Cortex of kidney (tissue), 1 donor: ENCODE measurements at places on chromosomes 1 and 21.

- no peak for DNase-seq
These were observed 72.8 kb downstream of the CAMK2N1 start for GRCh38 chr1:20413136-20413775.

GRCh38 chr1:232596666-232597303 lies 33.1 kb downstream of the SIPA1L2 start:
- DNase-seq, result no peak

GRCh38 chr1:119001181-119002027 lies 13.3 kb upstream of the TBX15 start:
- no peak for DNase-seq

DNA sequence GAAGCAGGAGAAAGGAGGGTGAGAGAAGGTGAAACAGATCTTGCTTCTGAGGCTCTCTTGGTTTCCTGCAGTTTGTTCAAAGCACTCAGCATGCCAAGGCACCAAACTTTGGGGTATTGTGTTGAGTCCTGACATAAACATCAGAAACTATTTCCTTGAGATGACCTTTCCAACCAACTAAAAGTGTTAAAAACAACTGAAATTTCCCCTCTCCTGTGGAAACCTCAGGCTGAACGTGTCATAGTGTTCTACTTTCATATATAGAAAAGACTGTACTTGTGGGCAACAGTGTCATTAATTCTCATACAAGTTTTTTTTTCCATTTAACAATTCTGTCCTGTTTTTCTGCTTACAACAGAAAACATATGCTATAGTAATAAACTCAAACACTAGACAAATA lies 6.3 kb upstream of the LYST start:
- DNase-seq, result no peak
